Mucosa of gallbladder (tissue), 1 donor: ENCODE measurements at places on chromosomes 4 and X.

DNA sequence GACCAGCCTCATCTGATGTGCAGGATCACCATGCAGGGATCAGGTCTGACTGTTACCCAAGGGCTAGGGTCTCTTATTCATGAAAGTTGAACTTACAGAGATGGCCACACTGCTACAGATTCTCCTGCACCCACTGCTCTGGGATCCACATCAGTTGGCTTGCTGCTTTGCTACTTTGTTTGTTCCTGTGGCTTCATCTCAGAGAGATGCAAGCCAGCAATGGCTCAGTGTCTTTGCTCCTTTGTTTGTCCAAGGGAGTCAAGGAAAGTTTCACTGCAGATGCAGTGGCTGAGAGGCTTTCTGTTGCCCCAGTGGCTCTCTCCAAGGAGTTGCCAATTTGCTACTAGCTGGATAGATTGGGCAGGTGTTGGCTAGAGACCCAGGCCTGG lies 70.3 kb upstream of the UGT2B7 start:
- no peak for DNase-seq

DNA sequence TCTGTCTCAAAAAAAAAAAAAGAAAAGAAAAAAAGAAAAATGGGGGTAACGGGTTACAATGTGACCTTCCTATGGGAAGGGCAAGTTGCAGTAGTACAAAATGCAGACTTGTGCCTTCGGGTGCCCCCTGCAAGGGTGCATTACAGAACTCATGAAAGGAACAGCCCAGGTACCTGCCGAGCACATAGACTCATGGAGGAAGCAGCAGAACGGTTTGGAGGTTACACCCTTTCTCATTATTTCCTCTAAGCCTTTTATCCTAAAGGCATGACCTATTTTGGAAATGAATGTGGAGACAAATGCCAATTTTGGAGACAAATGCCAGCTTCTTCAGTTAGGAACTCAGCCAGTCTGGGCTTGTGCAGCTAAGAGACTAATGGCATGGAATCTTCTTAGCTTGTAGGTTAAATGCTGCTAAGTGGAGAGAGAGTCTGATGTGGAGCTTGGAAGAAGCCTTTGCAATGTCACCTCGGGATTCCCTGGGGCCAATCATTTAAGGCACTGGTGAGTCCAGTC lies 44.1 kb upstream of the PRKX start:
- DNase-seq: no peak

DNA sequence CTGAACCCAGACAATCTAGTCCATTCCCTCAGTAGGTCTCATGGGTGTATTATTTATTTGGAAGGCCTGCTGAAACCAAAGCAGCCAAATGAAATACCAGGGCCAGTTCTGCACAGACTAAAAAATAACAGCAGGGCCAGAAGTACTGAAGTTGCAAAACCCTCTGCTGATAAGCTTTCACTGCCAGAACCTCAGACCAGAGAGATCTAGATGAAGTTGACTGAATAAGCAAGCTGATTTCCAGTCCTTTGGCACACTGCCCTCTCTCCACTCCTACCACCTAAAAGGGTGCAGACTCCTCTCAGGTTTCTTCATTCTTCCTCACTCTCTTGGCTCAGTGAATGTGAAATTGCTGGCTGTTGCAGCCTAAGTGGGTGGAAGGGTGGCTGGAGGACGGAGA lies 276.7 kb upstream of the KLF3 start:
- DNase-seq: peak; percentile 70

GRCh38 chr4:118280501-118281218 lies 72.1 kb downstream of the PRSS12 start:
- DNase-seq: peak; percentile 67

DNA sequence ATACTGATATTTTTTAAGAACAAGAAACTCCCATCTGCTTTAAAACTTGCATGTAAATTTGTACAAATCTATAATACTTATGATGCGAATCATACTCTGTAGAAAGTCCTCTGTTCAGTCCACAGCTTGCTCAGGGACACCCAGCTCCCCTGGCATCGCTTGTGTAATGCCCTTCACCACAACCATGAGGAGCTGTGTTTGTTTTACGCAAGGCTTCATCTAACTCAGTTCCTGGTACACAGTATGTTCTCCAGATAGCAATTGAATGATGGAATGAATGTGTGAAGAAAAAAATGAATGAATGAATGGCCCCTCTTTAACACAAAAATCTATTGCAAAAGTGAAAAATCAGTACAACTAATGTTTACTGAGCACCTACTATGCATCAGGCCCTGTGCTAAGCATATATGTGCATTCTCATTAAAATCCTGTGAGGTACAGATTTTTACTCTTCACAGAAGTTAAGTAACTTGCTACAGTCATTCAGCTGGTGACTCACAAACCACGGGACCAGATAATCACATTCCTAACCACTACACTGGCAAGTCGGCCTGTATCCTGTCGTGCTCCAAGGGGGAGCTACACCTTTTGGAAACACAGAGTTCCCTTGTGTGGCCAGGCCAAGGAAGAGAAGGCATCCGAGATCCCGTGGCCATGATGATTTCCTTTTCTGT lies 58.7 kb upstream of the KDR start:
- no peak for DNase-seq

DNA sequence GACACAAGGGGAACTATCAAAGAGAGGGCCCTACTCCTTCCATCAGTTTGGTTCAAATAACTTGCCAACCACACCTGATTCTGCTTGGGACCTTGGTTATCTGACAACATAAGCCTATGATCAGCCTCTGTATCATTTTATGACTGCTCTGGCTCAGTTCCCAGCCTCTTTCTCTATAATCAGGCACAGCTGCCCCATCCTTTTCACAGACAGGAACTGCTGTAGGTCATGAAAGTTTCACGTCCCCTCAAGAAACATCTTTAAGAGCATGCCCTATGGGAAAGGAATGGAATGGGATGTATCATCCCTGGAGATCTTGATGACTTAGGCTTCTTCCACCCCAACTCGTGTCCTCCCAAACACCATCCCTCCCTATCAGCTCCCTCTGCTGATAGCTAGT lies 243.4 kb downstream of the AR start:
- no peak for DNase-seq

DNA sequence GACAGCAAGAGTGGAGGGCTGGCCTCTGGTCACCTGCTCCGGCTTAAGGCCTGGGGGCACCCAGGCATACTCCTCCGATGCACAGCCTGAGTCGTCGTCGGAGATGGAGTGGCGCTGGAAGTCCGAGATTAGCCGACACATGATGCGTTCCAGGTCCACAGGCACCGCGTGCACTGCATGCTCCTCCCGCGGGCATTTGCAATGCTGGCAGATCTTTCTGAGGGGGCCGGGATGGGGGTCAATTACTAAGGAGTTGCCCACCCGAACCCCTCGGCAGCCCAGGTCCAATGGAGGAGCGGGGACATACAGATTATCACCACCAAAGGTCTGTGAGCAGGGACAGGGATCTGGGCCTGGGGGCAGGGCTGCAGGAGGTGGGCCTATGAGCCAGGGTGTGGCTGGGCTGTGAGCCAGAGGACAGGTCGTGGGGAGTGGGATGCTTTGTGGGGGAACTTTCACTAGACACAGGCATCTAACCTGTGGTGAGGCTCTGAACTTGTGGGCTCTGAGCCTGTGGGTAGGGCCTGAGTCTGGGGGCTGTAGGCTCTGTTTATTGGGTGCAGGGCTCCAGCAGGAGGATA lies 2.4 kb downstream of the PRICKLE3 start:
- DNase-seq: no peak

DNA sequence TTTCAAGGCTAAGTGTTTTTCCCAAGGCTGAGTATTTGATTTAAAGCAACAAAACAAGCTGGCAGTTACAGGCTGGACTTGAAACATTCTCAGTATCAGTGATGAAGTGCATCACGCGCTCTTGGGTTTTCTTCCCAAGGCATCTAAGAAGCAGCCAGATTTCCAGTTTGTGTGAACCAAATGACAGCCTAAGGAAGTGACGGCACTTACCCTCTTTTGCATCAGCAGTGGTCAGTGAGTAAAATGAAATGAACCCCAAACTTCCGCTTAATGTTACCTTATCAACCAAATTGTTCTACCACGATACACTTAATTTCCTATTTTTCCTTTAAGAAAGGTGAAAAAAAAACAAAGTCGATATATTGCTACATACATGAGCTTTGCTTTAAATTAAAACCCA lies 15.8 kb upstream of the GYPE start:
- no peak for DNase-seq

GRCh38 chrX:69221239-69222102 lies 56.2 kb upstream of the PJA1 start:
- DNase-seq: no peak

- DNase-seq: no peak
Observed at GRCh38 chr4:84362896-84363655, 136.0 kb downstream of the NKX6-1 start.

DNA sequence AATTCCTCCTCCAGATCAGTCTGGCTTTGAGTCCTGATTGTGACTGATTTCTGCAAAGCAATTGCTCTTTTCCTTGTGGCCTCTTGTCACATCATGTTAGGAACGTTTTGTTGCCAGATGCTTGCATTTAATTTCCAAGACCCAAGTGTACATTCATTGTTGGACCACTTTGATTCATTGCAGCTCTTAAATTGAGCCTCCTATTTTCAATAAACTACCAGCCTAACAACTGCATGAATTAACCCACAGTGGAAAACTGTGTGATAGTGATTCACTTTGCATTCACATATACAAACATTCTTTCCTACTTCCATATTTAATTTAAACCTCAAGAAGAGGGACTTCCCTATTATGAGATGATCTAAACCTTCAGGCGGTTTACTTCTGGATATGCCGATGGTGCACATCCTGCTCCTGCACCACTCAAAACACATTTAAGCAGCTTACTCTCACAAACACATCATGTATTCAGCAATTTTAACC lies 118.4 kb downstream of the AFF1 start:
- DNase-seq: no peak

GRCh38 chr4:184988611-184989010 lies 29.7 kb upstream of the HELT start:
- no peak for DNase-seq

- DNase-seq: peak; percentile 32
Observed at GRCh38 chr4:6991771-6992557, 51.2 kb upstream of the TADA2B start.

DNA sequence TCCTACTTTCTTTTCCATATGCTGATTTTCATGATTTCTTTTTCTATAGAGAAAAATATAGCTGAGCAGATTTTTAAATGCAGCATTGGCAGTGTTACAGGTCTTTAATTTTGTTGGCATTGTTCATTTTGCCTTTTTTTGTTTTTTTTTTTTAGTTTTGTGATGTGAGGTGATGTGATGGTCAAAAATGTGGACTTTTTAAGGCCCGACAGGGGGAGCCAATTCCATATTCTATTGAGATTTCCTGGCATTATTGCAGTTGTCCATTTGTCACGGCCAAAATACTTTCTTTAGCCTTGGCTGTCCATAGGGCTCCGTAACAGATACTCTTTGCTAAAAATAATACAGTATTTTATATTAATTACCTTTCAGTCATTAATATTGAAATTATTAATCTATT lies 47.8 kb downstream of the SLIT2 start:
- DNase-seq: no peak

DNA sequence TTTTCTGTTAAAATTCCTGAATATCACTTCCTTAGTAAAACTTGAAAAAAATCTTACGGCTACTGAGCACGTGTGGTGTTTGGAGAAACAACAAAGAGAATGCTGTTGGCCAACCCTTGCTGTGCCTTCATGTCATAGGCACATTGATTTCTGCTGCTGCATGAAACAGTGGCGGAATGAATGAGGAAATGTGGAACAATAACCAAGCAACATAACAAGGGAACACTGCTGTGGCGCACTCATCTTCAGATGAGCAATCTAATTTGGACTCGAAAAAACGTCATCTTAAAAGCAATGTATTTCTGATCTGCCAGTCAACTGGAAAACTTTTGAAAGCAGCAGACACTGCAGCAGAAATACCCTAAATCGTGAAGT lies 51.4 kb downstream of the PROM1 start:
- peak; percentile 68 for DNase-seq

GRCh38 chr4:99490286-99490685 lies 20.5 kb upstream of the C4orf17 start:
- DNase-seq: no peak

- no peak for DNase-seq
Observed at GRCh38 chr4:125734504-125734903, 419.7 kb downstream of the FAT4 start.

DNA sequence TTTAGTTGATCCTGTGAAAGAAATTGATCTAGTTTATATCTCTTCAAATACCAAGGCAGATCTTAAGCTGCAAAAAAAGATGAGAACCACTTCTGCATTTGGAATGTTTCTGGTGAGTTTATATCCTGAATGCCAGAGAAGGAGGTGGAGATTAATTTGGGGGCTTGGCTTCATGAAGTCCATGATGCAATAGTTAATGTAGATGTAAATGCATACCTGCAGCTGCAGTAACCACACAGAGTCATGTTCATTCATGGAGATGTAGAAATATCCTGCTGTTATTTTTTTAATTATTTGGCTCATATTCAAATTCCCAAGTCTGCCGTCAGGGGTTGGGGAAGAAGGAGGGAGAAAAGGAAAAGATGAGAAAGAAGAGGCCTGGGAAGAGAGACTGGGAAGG lies at the start of gene SULT1E1:
SULT1E1 (minus strand) TSS at position 94 of the 400 bp plus-strand sequence. CDS start 2,501 bp downstream, outside the sequence.
- no peak for DNase-seq

- no peak for DNase-seq
Observed at GRCh38 chr4:8664031-8664805, 71.7 kb downstream of the CPZ start.

GRCh38 chr4:37663552-37663951 lies 22.6 kb downstream of the RELL1 start:
- no peak for DNase-seq

- no peak for DNase-seq
Observed at GRCh38 chr4:84286048-84286447, 213.0 kb downstream of the NKX6-1 start.

GRCh38 chrX:16100673-16101072 lies 22.7 kb upstream of the GRPR start:
- DNase-seq: no peak

GRCh38 chr4:140630246-140630645 lies 61.5 kb upstream of the UCP1 start:
- DNase-seq: no peak
